Anterior cingulate cortex (tissue), 58 donors: ENCODE measurements at places on chromosomes 1 and 21.

DNA sequence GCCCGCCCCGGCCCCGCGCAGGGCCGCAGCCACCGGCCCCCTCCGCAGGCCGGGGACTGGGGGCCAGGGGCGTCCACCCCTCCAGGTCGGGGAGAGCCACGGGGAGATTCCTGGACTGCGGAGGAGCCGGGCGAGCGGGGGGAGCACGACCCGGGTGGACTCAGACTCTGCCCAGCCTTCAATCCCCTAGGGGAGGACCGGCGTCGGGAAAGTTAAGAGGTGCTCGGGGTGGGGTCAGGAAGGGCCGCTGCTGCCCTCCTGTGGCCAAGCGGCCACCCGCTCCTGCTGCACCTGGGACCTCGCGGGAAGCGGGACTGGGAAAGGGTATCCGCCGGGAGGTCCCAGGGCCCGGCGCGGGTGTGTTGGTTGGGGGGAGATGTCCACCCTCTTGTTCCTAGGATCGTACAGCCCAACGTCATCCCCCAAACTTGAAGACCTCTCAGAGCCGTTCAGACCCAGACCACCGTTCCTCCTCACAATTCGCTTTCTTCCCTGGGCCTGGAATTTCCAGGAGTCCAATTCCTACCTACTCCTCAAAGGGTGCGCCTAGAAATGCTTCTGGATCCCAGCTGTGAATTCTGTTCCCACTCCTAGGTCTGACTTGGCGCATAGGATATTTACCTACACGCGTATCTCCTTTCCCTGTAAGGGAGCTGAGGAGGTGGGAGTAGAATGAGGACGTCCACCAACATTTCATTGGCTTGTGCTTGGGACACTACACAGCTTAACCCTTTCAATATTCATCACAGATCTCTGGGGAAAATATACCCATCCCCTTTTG, 484 bp upstream of the RHOC start:
- DNase-seq, result peak; percentile 57

DNA sequence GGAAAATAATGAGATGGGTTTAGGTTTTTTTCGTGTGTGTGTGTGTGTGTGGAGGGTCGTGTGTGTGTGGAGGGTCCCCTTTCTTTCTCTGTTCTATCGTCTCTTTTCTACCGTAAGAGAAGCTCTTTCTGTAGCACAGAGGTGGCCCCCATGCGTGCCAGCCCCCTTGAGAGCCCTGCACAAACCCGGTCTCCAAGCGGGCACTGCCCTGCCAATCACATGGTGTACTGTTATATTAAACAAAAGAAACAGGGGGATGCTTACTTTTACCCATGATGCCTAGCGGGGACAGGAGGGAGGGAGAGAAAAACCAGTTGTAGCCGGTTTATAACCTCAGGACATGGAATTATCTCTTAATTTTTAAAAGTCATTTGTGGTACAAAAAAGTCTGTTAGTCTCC, 41.0 kb downstream of the GATAD2B start:
- no peak for DNase-seq

- no peak for DNase-seq
Observed at GRCh38 chr1:17173217-17173616, 31.7 kb upstream of the PADI1 start.

- no peak for DNase-seq
Observed at GRCh38 chr1:5982276-5982675, 9.9 kb downstream of the NPHP4 start.

- DNase-seq, result no peak
Observed at GRCh38 chr1:19448491-19449439, 36.6 kb downstream of the CAPZB start.

DNA sequence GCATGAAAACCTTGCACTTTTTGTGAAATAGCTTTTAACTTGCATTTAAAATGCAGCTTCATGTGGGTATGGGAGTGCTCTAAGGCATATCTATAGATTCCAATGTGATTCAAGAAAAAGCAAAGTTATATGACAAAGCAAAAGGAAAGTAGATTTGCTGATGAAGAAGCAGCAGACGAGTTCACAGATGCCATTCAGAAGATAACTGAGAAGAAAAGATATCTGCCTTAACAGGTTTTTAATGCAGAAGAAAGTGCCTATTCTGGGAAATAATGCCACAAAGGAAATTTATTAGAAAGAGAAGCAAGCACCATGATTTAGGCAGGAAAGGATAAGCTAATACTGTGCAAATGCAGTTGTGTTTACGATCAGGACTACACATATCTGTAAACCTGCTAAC, 68.1 kb downstream of the PHTF1 start:
- DNase-seq, result no peak

- no peak for DNase-seq
Observed at GRCh38 chr21:30033441-30033840, 93.6 kb upstream of the GRIK1 start.

DNA sequence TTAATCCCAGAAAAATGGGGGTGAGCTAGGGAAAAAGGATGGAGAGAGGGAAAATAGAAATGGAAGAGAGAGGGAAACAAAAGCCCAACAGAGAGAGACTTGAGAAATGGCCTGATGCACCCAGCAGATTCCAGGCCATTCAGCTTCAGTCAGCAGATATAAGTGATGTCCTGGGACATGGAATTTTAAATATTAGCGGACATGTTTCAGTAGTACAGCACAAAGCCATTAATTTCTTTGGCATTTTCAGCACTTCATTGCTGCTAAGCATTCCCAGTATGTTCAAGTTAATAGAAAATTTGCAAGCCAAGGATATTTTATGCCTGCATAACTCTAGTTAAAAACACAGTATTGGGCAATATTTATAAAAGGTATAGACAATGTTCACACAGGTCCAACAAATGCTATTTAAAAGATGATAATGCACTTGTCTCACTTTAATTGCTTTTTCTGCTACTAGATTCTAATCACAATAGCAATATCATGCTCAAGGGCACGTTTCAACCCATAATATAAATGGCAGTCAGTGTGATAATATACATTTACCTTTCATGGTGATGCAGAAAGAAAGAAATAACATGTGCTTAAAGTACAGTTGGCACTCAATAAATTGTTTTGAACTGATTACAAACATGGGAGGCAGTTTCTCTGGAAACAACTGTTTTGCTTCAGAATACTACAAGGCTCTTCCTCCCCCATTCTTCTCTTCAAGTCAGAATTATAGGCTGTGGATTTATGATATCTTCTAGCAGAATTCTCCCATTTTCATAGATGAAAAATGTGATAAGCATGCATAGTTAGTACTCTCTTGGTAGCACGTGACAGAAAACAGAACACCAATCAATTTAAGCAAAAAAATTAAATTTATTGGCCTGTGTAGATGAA, 108.1 kb upstream of the MAGI3 start:
- no peak for DNase-seq

GRCh38 chr1:159924791-159925718, at the start of gene TAGLN2:
Gene TAGLN2, minus strand, starts transcription at chr1:159925507. Its CDS starts 4,998 bp downstream, at chr1:159920509.
- peak; percentile 43 for DNase-seq

DNA sequence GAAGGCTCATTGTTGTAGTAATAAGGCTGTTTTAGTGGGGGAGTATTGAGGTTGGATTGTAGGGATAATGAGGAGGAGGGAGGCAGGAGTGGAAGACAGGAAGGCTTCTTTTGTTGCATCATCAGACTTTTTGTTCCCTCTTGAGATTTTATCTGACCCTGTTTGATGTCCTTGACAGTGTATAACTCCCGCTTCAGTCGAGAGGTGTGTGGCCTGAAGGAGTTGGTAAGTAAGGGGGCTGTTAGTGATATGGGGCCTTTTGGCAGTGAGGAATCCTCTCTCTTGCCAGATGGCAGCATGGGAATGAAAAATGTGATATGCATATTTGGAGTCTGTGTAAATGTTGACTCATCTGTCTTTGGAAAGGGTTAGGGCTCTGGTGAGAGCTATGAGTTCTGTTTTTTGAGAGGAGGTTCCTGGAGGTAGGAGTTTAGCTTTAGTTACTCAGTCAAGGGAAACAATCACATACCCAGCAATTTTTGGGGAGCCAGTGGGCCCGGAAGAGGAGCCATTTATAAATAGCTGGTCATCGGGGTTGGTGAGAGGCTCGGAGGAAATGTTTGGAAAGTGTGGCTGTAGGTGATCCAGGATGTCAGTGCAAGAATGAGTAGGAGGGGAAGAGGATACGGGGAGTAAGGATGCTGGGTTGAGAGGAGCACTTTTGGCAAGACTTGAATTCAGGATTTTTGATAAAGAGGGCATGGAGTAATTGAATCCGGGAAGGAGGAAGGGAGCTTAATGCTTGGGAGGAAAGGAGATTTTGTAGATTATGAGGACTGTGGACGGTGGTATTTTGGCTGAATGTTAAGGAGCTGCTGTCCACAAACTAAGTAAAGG, 136.7 kb upstream of the ETV3 start:
- no peak for DNase-seq

GRCh38 chr1:193417945-193418744, 231.7 kb upstream of the B3GALT2 start:
- DNase-seq, result no peak
